ENCODE measurements at places on chromosomes 3 and 15.

- no peak for DNase-seq
Observed at GRCh38 chr3:182735672-182736071, 57.6 kb upstream of the ATP11B start.

- DNase-seq, result no peak
Observed at GRCh38 chr3:21520106-21520963, 230.7 kb downstream of the ZNF385D start.

- no peak for DNase-seq
Observed at GRCh38 chr3:18127174-18127858, 297.8 kb downstream of the SATB1 start.

GRCh38 chr3:29168696-29169095 is 112.2 kb upstream of the RBMS3 start:
- DNase-seq, result no peak

GRCh38 chr3:142470826-142471225 is 23.0 kb upstream of the XRN1 start:
- DNase-seq, result no peak

DNA sequence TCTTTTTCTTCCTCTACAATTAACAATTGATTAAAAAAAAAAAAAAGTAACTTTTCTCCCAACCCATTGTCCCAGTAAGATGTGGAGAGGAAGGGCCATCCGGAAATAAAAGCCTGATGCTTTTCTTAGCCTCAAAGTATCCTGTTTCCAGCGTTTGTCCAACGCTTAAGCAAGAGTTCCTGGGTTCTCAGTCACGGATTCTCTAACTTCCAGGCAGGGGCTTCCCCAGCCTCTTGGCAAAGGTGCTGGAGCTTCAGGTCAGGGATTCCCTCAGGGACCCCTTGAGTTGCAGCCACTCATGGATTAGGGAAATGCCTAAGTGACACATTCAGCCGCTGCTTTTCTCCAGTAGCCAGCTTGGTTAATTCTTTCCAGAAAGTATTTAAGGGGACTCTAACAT is 22.3 kb upstream of the C2CD4B start:
- no peak for DNase-seq

DNA sequence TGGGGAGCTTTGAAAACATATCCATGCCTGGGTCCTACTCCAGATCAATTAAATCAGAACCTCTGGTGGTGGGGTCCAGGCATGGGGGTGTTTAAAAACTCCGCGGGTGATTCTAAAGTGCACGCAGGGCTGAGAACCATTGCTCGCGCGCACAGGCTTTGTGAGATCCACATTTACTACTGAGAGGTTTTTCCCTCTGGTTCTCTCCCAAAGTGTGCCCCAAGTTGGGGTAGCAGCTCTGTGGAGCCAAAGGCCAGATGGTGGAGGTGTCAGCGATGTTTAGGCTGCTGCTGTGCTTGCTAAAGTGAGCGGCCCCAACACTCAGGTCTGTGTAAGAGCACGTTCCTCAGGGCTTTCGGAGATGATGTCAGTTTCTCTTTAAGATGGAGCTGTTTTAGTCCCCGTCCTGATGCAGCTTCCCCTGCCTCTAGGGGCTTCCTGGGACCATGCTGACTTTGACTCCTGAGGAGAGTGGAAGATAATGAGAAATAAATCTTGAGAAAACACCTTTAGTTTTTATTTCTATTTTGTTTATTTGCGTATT is 13.4 kb upstream of the MAGEF1 start:
- DNase-seq, result no peak

DNA sequence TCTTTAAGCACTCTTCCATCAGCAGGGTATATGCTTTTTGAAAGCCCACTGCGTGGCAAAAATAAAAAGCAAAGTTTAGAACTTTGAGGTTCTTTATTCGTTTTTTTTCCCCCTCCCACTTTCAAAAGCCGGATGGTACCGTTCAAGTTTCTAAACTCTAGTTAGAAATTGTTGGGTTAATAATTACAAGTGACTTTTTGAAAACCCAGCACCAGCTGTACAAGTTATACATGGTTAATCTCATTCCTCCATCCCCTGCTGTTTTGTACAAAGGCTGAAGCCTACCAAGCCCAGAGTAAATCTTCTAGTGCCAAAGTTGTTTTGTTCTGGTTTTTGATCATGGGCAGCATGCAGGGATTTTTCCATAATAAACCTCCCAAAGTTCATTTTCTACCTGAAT is 48.6 kb downstream of the WDR72 start:
- DNase-seq, result no peak

- no peak for DNase-seq
Observed at GRCh38 chr3:48372377-48372770, 355 bp downstream of the FBXW12 start.

GRCh38 chr3:96734273-96735009 is 80.0 kb upstream of the EPHA6 start:
- DNase-seq, result no peak

GRCh38 chr3:5757213-5757804 is 569.8 kb downstream of the EDEM1 start:
- DNase-seq, result no peak

DNA sequence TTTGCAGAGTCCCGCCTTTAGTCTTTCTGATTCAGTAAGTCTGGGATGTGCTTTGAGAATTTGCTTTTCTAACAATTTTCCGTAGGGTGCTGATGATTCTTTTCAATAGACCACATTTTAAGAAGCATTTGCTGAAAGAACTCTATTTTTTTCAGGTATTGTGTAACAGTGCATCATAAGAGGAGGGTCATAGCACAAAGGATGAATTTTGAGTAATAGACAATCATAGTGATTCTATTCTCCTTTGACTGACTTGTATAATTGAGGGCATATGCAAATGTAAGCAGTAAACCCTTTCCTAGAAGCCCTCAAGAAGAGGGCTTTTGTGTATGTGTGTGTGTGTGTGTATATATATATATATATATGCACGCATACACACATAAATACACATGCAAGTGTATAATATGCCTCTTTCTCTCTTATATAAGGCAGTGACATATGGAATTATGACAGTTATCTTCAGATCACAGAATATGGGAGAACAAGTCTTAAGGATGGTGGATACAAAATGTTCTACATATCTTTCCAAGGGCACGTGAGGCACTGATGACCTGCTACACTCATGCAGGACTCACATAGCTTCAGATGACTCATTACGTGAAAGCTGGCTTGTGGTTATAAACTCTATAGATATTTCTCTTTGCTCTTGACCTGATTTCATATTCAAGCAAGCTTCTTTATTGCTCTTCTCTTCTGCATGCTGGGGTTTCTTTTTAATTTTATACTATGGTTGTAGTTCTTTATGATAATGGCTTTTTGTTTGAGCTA is 6.5 kb upstream of the PLSCR1 start:
- no peak for DNase-seq

GRCh38 chr3:130963444-130963843 is 63.2 kb downstream of the ASTE1 start:
- no peak for DNase-seq

DNA sequence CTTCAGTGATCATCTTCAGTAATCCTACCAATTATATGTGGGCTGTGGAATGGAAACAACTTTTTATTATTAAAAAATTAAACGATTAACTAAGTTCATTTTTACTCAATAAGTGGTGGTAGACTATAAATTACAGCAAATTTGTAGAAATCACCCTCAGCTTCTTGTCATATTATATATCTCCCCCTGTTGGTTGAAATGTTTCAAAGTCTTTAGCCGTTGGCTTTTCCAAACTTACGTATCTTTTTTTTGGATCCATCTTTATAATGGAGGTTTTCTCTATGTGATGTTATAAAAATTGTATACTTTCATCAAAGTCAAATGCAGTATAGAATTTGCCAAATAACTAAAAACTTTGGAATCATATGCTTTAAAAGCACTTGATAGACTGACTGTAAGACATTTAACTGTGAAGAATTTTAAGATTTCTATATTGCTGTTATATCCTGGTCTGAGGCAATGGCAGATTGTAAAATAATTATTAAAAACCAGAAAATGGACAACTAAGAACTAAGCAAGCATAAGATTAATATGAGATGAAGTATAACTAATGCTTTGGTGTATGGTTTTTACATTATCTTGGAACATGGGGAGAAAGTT is 44.7 kb downstream of the ATP11B start:
- DNase-seq, result no peak

GRCh38 chr3:195153130-195153529 is 117.8 kb downstream of the XXYLT1 start:
- DNase-seq, result no peak

- no peak for DNase-seq
Observed at GRCh38 chr15:99717161-99718009, 15.9 kb downstream of the LYSMD4 start.

DNA sequence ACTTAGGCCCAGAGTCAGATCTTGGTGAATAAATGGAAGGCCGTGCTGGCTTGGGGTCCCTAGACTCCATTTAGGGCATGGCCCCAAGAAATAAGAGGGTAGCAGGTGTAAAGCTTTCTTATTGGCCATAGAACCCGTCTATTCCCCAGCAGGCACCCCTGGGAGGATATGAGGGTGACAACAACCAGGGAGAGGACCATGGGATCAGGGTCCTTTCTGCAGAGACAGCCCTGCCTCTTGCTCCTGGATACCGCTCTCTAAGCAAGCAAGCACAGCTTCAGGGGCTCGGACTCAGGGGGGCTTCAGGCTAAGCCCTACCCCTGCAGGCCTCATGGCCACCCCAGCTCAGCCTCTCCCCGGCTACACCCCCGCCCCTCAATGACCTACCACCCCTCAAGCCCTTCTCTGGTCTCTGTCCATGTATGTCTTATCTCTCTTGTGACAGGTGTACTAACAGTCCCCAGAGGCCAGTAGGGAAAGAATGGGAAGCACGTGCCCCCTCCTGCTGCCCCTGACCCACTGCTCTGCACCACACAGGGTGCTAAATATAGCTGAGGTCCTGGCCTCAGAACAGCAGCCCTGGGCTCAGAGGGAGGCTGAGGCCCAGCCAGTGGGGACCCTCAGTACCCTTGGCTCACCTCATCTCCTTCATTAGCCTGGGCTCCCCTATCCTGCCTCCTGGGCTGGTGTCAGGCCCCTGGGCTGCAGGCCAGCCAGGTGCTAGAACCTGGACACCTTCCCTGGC is 1.9 kb downstream of the XIRP1 start:
- no peak for DNase-seq

- DNase-seq, result no peak
Observed at GRCh38 chr3:162699291-162699690, 1202.7 kb downstream of the OTOL1 start.

DNA sequence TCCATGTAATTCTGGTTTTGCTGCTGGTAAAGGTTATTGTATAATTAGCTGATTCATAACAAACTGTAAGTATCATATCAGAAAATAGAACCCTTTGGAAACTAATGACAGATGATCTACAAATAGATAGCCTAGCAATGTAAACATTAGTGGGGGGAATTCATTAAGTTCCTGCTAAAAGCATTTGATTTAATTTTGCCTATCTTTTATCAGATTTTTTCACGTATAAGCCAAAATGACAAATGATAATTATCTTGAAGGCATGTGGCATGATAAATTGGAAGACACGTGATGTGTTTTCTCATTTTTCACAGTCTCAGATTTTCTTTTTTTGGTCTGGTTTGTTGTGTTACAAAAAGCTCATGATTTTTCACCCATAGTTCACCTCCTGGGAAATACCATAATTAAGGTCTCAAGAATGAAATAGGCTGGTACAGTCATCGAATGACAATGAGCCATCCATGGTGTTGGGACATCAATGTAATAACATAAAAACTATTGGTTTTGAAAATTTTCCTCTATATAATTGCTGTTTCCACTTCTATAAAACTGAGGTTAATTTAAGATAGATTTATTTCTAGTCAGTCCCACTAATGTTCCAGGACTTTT is 325.9 kb upstream of the TBL1XR1 start:
- DNase-seq, result no peak

GRCh38 chr3:5754602-5755001 is 567.1 kb downstream of the EDEM1 start:
- no peak for DNase-seq

DNA sequence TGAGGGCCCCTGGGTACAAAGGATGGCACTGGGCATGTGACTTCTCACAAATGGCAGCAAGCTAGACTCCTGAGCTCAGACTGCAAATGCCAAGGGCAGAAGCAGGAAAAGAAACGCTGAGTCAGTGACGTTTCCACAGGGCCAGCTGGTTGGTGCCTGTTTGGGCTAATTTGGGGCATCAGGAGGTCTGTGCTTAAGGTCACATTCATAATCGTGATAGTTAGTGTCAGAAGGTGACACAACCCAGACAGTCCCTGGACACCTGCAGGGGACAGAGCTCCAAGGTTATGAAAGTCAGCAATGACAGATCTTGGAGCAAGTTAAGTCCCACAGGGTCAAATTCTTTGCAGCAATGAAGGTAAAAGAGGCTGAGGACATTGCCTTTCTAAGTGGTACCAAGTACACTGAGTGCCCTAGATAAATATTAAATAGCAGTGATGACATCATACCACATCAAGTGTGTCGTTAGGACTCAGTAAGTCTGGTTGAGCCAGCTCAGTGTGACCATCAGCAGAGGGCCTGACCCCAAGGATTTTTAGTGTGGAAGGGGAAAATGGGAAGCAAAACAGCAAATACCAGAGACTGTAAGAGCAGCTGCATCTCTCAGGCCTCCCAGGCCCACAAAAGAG is 556.9 kb upstream of the CFAP20DC start:
- DNase-seq, result no peak

GRCh38 chr3:194308601-194309449 is 42.3 kb downstream of the CPN2 start:
- DNase-seq, result no peak

DNA sequence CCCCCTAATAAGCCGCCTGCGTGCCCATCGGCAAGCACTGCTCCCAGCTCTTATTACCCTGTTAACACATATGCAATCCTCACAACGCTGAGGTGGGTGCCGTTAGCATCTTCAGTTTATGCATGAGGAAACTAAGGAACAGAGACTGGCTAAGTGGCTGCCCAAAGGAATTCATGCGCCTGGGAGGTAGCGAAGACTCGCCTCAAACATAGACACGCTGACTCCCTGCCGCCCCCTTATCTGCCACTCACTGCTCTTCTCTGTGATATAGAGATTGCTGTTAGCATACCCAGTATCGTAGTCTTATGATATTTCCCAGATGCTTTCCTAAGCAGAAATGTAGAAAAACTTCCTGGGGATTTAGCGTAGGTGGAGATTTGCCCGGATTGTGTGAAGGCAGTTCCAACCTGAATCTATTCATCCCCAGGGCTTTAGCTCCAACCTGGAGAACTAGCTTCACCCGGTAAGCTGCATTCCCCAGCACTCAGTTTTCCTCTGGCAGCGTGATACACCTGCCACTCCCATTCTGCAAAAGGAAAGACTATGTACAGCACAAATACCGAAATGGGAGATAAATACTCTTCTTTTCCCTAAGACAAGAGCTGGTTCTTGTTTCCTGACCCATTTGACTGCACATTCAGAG is 23.7 kb upstream of the CD47 start:
- DNase-seq, result no peak

- no peak for DNase-seq
Observed at GRCh38 chr3:67704322-67704721, 49.9 kb upstream of the SUCLG2 start.

DNA sequence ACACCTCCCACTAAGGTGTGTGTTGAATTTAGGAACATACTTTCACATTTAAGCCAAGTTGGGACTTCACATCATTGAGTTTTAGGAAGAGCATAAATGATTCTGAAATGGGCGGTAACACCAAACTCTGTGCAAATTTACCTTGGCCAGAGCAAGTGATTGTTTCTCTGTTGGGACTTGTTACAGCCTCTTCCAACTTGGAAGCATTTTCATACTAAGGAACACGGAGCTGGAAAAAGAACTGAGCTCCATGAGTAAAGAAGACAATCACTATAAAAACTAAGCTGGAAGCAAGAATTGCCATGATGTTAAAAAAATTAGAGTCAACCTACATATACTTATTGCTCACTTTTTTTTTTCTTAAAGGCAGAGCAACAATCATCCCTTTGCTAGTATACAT is 371.3 kb downstream of the ERC2 start:
- no peak for DNase-seq
